Glutamatergic neuron (in vitro differentiated cells): ENCODE measurements at places on chromosomes 3 and 15.

- DNase-seq: no peak
Measured at GRCh38 chr3:63910891-63911290, 1.3 kb downstream of the SCAANT1 start.

- no peak for DNase-seq
Measured at GRCh38 chr15:43168192-43169107, 16.8 kb upstream of the CCNDBP1 start.

GRCh38 chr15:39195961-39196486 is 384.9 kb upstream of the THBS1 start:
- no peak for DNase-seq

DNA sequence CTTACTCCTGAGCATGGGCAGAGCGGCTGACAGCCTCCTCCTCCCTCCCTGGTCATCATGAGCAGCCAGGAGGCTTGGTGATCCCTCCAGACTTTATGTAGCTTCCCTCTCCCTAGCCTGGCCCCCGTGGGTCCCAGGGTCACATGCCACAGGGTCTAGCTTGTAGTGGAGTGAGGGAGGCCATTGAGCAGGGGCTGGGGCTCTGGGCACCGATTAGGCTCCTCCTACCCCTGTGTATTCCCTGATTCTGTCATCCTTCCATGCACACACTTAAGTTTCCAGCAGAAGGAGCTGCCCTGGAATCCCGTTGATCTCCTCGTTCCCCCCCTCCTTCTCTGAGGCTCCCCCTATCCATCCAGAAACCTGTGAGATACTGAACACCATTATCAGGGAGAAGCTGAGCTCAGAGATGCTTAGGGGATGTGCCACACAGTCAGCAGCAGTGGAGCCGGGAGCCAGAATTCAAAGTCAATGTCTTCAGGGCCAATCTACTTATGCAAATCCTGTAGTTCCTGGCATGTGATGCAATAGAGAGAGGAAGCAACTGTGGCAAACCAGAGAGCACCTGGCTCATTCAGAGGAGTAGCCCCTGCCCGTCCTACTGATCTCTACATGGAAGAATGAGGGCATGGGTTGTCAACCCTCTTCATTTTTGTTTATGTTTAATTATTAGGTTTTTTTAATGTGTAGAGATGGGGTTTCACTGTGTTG is 17.2 kb downstream of the CCDC33 start:
- DNase-seq: no peak

DNA sequence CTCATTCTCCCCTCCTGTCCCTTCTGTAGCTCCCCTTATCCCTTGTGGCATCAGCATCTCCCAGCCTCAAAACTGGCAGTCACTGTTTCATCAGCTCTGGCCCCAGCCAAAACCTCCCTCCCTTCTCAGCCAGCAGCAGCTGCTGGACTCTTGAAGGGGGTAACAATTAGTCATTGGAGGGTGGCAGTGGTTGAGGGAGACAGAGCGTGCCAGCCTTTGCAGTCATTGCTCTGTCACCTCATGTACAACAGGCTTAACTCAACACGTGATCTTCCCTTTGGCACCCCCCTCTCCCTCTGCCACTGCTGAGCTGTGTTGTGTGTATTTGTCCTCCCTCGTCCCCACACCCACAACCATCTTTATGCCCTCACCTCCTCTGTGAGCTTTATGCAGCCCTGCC is 28.2 kb downstream of the RBP2 start:
- DNase-seq: no peak

GRCh38 chr3:108097322-108098002 is 6.6 kb upstream of the CD47 start:
- no peak for DNase-seq

DNA sequence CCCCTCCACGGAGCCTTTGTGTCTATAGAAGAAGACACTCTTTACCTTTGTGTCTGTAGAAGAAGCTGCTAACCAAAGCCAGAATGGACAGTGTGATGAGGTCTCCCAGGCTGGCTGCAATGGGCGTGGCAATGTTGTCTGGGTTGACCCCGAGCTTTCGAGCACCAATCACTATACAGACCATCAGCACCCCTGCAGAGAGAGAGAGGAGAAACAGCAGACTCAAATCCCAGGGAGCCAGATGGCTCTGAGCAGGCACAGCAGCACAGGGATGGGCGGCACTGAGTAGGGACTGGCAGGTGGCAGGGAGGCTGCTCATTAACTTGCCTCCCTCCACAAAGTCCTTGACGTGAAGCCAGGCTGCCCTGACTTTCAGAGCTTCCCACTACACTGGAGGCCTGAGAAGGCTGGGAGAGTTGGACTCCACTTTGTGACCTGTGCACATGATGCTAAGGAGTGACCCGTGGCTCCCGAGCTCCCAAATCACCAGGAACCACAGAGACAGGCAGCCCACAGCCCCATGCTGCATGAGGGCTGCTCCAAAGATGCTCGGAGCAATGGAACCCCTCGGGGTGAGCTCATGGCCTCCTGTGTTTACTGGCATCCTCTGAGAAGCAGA is 53.9 kb downstream of the ROPN1B start:
- DNase-seq: peak; percentile 57

GRCh38 chr3:177878192-177878591 is 658.0 kb upstream of the KCNMB2 start:
- DNase-seq: no peak

DNA sequence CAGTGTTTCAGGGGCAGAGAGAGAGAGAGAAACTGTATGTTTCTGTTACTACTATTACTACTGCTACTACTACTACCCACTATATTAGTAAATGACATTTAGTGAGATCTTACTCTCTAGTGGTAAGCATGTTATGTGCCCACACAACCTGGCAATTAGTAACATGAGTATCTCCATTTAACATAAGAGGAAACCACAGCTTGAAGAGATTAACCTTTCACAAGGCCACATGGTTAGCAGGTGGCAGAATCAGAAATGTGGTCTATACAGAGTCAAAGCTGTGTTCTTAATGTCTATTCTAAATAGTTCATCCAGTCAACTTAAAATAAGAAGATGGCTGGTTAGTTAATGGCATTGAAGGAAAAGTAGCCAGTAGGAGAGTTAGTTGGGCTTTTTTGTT is 961.6 kb downstream of the MCTP2 start:
- DNase-seq: no peak

GRCh38 chr3:159627634-159628033 is 361.0 kb upstream of the IL12A start:
- no peak for DNase-seq

- DNase-seq: no peak
Measured at GRCh38 chr3:44772099-44772442, 10.5 kb downstream of the KIF15 start.

- DNase-seq: no peak
Measured at GRCh38 chr15:67905628-67906027, 65.8 kb upstream of the RNU6-1 start.
